ENCODE measurements at places on chromosomes 12 and 14.

GRCh38 chr14:25007832-25008231 lies 42.1 kb downstream of the STXBP6 start:
- no peak for DNase-seq

- no peak for DNase-seq
These were observed 363.0 kb upstream of the FKBP4 start for GRCh38 chr12:2431810-2432209.

- DNase-seq: no peak
These were observed 365.2 kb downstream of the SEC23A start for GRCh38 chr14:38737686-38738407.

GRCh38 chr14:96849733-96850132 lies 52.6 kb downstream of the VRK1 start:
- no peak for DNase-seq

- DNase-seq: no peak
These were observed 197.7 kb upstream of the DDHD1 start for GRCh38 chr14:53350866-53351265.

DNA sequence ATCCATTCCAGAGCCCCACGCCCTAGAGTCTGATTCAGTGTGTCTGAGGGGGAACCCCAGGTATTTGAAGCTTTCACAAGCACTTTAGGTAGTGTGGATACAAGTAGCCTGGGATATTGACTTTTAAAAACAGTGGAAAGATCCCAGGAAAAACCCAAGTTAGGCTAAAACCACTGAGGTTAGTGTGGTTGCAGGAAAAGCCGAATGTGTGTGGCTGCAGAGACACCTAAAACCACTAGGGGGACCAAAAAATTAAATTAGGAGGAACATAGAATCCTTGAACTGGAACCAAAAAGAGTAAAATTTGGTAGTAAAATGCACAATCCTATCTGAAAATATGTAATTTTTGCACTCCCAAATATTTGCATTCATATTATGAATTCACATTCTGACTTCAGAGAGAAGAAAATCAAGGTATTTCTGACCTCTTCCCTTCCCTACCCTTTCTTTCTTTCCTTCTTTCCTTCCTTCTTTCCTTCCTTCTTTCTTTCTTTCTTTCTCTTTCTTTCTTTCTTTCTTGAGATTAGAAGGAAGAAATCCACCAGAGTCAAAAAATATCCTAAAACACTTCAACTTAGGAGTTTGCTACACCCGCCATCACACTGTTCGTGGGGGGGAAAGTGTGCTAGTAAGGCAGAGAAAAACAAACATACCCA lies 37.8 kb downstream of the SLCO1A2 start:
- no peak for DNase-seq

DNA sequence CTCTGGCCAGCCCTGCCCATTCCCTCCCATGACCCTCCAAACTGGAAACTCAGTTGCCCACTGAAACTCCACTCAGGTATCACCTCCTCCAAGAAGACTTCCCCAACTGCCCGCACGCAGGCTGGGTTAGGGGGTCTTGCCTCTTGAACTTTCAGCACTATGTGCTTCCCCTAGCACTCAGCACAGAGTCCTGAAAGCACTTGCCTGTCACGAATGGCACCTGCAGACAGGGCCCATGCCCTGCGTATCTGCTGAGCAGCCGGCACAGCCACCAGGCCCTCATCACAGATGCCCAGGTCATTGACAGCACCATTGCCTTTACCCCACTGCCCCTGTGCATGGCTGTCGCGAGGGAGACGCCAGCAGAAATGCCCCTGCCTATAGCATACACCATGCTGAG lies 11.2 kb downstream of the CCDC88C start:
- DNase-seq: no peak

DNA sequence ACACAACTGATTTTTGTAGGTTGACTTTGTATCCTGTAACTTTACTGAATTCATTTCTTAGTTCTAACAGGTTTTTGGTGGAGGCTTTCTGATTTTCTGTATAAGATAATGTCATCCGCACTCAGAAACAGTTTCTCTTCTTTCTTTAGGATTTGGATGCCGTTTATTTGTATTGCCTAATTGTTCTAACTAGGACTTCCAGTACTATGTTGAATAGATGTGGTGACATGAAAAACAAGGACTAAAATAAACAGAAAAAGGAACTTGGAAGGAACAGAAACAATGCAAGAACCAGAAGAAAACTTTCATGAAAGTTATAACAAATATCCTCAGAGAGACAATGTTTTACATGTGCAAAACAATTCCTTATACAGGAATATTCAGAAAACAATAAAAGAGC lies 100.3 kb downstream of the GTF2A1 start:
- no peak for DNase-seq

DNA sequence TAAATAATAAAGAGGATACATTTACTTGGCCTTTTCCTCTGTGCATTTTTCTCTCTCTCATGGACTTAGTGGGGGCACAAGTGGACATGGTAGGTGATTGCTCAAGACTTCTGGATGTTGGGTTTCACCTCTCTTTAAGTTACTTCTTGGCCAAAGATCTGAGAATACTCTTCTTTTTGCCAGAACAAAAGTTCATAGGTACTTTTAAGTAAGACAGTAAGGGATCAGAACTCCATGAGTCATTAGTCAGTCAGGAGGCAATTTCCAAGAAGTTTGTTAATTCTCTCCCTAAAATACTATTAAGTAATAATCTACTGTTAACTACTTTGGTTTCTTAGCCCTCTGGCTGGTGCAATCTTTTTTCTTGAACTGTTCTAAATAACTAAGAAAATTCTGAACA lies 84.2 kb downstream of the GRIP1 start:
- no peak for DNase-seq

- no peak for DNase-seq
These were observed 12.7 kb upstream of the FLRT2 start for GRCh38 chr14:85517114-85517688.

- DNase-seq: no peak
These were observed 91.0 kb upstream of the MON2 start for GRCh38 chr12:62375603-62376002.

DNA sequence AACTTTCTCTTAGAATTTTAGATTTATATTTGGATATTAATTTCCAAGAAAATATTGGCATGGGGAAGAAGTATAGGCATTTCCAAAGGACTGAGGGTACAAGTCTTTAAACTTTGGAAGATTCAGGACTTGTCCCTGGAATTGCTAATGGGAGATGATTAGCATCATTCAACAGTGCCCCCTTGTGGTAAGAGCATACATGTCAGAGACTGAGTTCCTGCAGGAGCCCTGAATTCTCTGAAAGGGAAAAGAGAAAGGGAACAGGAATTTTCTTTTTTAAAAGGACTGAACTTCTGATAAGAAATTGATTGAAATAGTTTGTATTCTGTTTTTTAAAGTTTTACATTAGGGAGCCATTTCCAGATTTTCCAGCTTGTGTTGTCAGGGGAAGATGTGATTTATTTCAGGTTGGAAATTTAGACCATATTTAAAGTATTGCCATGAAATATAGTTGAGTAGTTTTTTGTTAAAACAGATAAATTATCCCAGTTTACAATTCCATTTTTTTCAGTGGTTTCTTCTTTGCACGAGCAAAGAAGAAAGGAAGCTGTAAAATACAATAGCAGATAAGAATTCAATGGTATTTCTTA lies 44.0 kb upstream of the REP15 start:
- DNase-seq: no peak

- no peak for DNase-seq
These were observed 76.9 kb downstream of the DDX51 start for GRCh38 chr12:132067182-132067581.

- no peak for DNase-seq
These were observed 354.1 kb downstream of the CACNA1C start for GRCh38 chr12:2406903-2407302.

- no peak for DNase-seq
These were observed 73.7 kb downstream of the PRIMA1 start for GRCh38 chr14:93714605-93715004.

DNA sequence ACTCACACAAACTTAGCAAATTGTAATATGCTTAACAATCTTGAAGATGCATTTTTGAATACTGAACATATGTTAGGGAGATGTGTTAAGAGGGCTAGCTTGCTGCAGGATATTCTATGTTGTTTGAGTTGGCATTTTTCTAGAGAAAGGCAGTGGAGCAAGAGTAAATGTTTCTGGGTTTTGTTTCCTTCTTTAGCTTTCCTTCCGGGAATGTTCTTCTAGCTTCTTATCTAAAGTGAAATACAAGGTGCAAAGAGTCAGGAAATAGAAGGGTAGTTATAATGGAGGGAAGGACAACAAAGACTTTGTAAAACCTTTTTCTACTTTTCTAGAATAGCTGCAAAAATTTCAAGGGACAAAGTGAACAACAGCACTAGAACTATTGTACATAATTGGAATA lies 77.6 kb upstream of the KCNH3 start:
- DNase-seq: no peak

DNA sequence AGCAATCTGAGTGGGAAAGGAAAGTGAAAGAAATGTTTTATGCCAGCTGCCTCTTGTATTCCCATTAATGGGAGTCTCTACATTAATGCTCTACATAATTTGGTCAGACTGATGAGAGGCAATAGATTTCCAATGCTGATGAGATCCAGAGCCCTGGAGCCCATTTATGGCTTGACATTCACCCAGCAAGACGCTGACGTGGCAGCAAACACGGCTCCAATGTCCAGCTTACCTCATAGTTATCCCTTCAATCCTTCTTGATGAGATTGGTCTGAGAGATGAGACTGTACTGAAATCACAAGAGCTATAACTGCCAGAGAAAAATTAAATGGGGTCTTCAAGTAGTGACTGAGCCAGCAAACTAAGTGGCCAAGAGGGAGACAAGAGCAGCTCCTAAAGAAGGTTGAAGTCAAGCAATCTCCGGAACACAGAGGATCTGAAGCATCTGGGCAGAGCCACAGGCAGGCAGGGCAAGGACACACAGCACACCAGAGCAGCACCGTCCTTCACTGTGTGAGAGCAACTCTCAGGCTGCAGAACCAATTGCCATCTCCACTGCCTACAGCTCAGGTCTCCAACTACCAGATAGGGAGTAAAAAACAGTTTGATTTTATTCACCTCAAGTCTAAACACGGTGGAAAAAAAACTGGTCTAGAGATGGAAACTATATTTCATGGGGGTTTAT lies 7.3 kb upstream of the MYO1A start:
- DNase-seq: no peak

GRCh38 chr12:32039347-32039746 lies 67.3 kb upstream of the BICD1 start:
- DNase-seq: no peak

DNA sequence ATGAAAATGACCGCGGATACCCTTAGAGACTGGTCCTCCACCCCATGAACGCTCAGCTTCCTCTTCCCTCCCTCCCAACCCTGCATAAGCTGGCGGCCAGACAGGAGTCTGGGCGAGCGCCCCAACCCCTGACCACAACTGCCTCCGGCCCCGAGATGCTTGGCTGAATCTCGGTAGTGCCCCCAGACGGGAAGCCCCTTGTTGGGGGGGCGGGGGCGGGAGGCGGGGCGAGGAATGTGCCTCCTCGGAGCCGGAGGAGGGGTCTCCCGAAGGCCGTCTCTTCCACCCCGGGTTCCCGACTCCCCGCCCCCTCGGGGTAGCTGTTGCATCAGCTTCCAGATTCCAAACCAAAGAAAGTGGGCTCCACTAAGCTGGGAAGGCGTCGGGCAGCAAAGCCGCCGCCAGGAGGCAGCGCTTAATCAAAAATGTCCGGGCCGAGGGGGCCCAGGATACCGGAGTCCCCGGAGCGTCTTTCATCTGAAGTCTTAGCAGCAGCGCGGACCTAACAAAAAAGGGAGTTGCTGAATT lies 7.1 kb upstream of the MRPL52 start:
- DNase-seq: peak; percentile 34

DNA sequence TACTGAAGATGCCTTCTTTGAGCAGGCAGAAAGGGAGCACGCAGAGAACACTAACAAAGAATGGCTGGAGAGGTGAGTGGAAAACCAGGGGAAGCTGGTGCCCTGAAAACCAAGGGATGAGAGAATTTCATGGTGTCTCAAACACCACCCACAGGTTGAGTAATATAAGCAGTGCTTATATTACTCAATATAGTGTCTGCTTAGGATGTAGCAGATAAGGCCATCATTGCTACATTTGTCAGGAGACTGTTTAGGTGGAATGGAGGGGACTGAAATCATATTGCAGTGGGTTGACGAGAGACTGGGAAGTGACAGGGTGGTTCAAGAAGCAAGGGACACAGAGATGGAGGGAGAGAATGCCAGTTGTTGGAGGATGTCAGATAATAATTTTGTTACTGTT lies 20.6 kb downstream of the PKP2 start:
- DNase-seq: no peak

DNA sequence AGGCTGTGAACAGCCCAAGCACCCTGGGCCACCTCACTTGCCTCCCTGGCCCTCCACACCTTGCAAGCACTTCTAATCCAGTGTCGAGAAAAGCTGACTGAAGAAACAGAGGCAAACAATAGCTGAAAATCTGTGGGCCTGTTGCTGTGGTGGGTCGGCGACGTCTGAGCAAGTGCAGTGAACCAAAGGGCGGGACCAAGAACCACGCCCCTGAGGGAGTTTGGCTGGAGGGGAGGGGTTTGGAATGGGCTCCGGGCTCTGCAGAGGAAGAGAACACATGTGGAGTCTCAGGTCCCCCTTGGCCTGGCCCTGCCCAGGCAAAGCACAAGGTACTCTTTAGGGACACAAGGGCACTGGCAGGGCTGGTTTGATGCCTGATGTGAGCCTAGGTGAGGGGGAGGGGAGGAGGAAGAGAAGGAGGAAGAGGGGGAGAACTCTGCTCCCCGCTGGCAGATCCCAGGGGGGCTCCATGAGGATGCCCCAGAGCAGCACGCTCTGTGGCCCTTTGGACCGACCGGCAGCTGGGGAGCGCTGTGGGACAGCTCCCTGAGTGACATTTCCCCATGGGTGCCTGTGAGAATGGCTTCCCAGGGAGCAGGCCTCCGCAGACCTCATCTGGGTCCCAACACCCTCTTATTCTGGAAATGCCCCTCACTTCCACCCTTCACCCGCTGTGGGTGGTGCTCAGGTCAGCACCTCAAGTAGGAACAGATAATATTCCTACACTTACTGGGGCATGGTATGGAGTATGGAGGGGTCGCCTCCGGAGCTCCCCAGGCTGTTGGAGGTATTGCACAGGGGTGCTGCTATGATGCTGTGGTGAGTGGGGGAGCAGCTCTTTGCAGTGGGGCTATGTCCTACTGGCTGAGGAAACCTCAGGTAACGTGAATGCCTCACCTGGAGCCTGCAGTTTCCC lies 85.5 kb downstream of the CPSF2 start:
- DNase-seq: no peak

DNA sequence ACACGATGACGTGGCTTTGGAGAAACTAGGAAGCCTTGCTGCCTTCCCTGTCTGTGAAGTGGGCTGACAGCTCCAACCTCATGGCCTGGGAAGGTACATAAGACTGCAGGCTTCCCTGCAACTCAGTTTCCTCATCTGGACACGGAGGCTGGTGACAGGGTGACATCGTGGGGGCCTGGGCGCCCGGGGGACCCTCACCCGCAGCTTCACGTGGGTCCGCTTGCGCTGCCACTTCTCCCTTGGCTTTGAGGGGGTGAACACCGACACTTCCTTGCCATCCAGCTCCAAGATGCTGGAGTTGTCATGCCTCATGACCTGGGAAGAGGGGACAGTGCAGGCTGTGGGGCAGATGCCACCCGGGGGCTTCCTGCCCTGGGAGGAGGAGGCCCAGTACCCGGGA lies 7.6 kb downstream of the ARL6IP4 start:
- DNase-seq: no peak

GRCh38 chr12:127810041-127810440 lies 456.9 kb upstream of the TMEM132C start:
- DNase-seq: no peak
